ENCODE measurements at places on chromosomes 6 and 20. TPM values are rescaled to one million over a fixed set of nuclear protein-coding genes. Genes with fewer than 3 reads are reported as not detected.

C6orf141 gene
- total RNA-seq = 0.77 TPM

RFX6 gene
- not detected for total RNA-seq

WFDC5 gene
- total RNA-seq = not detected

RTEL1 gene
- total RNA-seq = 8.5 TPM

NKX2-2 gene
- not detected for total RNA-seq

Measured in fibroblast of lung (primary cell).